ENCODE measurements at places on chromosomes 16 and 17. TPM values are rescaled to one million over a fixed set of nuclear protein-coding genes. Genes with fewer than 3 reads are reported as not detected.

The TNFRSF13B gene
- not detected for total RNA-seq

- no peak overlapping the region for H3K27ac ChIP-seq
- peaks cover 41% of the 10 kb centered on the region for H3K36me3 ChIP-seq
- H3K27me3 ChIP-seq = no peaks in the 10 kb centered on the region
- no peaks in the 10 kb centered on the region for H3K4me1 ChIP-seq
Observed at GRCh38 chr17:62596662-62597061, 30.8 kb upstream of the MRC2 start.

- H3K27ac ChIP-seq = no peak overlapping the region
- H3K27me3 ChIP-seq = peaks cover 2% of the 10 kb centered on the region
- no peak overlapping the region for H3K4me3 ChIP-seq
Observed at GRCh38 chr16:73230651-73231050, 182.7 kb upstream of the ZFHX3 start.

DNA sequence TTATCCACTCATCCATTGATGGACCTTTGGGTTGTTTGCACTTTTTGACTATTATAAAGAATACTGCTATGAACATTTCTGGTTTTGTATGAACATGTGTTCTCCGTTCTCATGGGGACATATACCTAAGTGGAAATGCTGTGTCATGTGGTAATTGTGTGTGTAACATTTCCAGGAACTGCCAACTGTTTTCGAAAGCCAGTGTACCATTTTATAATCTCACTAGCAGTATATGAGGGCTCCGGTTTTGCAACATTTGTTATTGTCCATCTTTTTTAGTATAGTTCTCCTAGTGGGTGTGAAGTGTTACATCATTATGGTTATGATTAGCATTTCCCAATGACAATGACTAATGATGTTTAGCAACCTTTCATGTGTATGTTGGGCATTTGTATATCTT is 5.1 kb upstream of the TRIM25 start:
- peaks cover 12% of the 10 kb centered on the region for H3K4me1 ChIP-seq
- peaks cover 8% of the 10 kb centered on the region for H3K36me3 ChIP-seq
- H3K27me3 ChIP-seq = peaks cover 6% of the 10 kb centered on the region
- no peak for DNase-seq

DNA sequence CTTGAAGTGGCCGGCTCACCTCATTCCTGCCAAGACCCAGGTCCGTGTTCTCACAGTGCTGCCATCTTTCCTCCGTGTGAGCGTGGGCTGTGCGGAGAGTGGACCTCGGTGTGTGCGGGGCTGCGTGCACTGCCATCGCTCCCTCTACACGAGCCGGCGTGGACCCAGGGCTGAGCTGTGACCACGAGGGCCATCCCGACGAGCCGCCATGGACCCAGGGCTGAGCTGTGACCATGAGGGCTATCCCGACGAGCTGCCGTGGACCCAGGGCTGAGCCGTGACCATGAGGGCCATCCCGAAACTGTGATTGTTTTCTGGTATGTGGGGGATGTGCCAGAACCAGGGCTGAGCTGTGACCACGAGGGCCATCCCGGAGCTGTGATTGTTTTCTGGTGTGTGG is 8.9 kb upstream of the MVD start:
- H3K27me3 ChIP-seq = no peaks in the 10 kb centered on the region
- H3K27ac ChIP-seq = no peak overlapping the region
- DNase-seq = no peak
- peaks cover 8% of the 10 kb centered on the region for H3K4me1 ChIP-seq
- H3K4me3 ChIP-seq = no peak overlapping the region

GRCh38 chr16:3912897-3913296 is 32.4 kb upstream of the CREBBP start:
- no peaks in the 10 kb centered on the region for H3K36me3 ChIP-seq
- no peaks in the 10 kb centered on the region for H3K4me1 ChIP-seq
- H3K27ac ChIP-seq = no peak overlapping the region
- no peaks in the 10 kb centered on the region for H3K27me3 ChIP-seq
- DNase-seq = no peak
- no peak overlapping the region for H3K4me3 ChIP-seq

The TAC4 gene
- not detected for total RNA-seq

The HSD17B2 gene
- not detected for total RNA-seq

- DNase-seq = no peak
- no peak overlapping the region for H3K4me3 ChIP-seq
Observed at GRCh38 chr17:61065263-61065773, 334.3 kb upstream of the TBX2 start.

DNA sequence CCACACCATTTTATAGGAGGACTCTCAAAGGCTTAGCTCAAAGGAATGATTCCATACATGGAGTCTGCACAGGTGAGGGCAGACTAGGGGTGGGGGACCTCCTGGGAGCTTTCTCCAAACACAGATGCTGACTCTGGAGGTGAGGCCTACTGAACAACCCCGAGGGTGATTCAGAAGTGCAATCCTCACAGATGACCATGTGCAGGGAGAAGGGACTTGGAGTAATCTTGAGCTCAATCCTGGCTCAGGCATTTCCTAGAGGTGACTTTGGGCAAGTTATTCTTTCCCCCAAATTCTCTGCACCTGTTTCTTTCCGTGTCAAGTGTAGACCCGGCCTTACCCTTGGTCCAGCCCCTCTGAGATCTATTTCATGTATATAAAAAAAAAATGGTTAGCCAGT is 401.5 kb downstream of the SLC39A11 start:
- H3K4me1 ChIP-seq = peaks cover 29% of the 10 kb centered on the region
- H3K36me3 ChIP-seq = no peaks in the 10 kb centered on the region
- H3K4me3 ChIP-seq = no peak overlapping the region
- no peak overlapping the region for H3K27ac ChIP-seq
- H3K27me3 ChIP-seq = no peaks in the 10 kb centered on the region

Measured in neural crest cell (in vitro differentiated cells).